Effector CD4-positive, alpha-beta T cell (primary cell): ENCODE measurements at places on chromosomes 3 and 15.

- DNase-seq, result no peak
Observed at GRCh38 chr3:36302158-36302509, 78.2 kb upstream of the STAC start.

DNA sequence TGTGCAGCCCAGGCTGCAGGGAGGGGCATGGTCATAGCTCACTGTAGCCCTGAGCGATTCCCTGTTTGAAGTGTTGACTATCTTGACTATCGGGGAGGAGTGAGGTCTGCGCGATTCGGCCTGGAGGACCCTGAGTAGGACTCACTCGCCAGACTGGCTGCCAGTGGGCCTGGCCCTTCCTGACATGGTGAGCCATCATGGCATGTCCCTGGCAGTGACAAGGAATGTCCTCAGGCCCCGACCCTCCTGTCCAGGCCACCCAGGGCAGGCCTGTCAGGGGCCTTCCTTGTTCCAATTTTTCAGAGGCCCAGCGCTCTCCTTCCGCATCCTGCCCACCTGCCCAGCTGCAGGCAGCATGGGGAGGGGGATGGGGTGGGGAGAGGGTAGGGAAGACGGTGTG lies 5.2 kb upstream of the OCA2 start:
- DNase-seq, result no peak

GRCh38 chr3:156230278-156230900 lies 110.0 kb downstream of the KCNAB1 start:
- DNase-seq, result no peak

DNA sequence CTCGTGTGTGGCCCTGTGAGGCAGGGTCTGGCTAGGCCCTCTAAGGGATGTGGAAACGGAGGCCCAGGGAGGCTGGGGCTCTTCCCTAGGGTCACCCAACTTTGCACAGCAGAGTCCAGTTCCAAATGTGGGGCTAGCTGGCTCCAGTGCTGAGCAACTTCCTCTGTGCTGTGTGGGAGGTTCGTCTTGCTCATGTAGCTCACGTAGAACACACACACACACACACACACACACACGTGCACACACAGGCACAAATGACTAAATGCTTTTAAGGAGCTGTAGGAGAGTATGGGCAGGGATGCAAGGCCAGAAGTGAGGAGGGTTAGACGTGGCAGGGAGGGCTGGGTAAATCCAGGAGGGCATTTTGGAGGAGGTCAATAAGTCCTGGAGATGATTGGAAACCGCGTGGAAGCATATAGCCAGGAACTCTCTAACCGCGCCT lies 213.8 kb downstream of the RPLP1 start:
- DNase-seq, result no peak

- DNase-seq, result no peak
Observed at GRCh38 chr15:39843565-39843964, 60.9 kb upstream of the FSIP1 start.
